ENCODE measurements at places on chromosomes 11 and 22.

- no peak for DNase-seq
Measured at GRCh38 chr11:119793335-119793984, 64.5 kb upstream of the NECTIN1 start.

DNA sequence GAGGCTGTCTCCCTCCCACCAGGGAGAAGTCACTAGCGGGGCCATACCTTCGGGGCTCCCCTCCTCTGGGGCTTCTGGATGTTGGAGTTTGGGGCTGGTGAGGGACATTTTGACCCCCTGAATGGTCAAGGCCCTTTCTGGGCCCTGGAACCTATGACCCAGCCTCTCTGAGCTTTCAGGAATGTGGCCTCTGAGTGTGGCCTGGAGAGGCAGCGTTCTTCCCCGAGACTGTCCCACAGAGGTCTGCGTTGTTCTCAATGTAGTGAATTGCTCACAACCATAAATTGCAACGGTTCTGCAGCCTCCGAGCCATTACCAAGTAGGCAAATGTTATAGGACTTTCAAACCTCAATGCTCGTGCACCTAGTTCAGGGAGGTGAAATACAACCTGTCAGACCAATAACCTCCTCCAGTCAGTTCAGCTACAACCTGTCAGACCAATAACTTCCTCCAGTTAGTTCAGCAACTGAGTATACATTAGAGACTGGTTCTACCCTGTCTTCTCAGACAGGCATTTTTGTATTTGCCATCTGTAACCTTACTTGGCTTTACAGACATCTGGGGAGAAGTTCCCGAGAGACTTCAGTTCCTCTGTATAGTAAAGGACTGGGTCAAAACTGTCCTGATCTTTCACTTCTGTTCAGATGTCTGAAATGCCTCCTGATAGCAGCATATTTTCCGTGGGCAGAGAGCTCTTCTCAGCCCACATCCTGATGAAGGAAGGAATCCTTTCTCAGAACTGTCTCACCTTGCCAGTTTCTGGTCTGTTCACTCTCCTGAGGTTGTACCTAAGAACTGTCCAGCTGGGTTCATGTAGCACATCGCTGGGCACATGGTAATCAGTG, 34.2 kb downstream of the MICAL2 start:
- no peak for DNase-seq

DNA sequence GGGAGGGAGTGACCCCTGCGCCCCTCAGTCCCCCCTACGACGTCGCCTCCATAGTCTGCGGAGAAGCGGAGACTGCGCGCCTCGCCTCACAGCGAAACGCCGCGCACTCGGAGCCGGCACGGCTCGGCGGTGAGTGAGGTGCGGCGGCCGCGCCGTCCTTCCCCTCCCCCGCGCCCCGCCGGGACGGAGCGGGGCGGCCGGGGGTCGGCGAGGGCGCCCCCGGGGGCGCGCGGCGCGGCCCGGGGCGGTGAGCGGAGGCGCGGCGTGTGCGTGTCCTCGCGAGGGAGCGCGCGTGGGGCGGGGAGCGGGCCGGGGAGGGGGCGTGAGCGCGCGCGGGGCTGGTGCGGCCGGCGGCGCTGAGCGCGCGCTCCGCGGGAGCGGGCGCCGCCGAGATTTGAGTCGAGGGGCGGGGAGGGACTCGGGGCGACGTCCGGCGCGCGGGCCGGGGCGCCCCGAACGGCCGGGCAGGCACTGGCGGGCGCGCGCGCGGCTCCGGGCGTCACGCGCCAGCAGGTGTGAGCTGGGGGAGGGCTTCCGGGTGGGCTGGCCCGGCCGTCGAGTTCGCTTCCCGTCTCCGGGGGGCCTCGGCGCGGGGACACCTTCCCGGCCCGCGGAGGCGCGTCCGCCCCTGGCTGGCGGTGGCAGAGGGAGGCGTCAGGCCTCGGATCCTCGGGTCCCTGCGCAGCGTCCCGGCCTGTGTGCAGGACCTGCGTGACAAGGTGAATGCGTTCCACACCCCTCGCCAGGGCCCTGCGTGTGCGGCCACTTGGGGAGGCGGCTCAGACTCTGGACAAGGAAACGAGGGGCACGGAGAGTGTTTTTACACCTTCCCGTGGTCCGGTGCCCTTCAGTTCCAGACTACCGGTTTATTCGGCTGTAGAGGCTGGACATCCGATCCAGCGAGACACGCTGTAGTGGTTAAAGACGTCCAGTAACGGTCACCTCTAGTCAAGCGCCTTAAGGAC, 50.4 kb downstream of the FAM83F start:
- DNase-seq = no peak

DNA sequence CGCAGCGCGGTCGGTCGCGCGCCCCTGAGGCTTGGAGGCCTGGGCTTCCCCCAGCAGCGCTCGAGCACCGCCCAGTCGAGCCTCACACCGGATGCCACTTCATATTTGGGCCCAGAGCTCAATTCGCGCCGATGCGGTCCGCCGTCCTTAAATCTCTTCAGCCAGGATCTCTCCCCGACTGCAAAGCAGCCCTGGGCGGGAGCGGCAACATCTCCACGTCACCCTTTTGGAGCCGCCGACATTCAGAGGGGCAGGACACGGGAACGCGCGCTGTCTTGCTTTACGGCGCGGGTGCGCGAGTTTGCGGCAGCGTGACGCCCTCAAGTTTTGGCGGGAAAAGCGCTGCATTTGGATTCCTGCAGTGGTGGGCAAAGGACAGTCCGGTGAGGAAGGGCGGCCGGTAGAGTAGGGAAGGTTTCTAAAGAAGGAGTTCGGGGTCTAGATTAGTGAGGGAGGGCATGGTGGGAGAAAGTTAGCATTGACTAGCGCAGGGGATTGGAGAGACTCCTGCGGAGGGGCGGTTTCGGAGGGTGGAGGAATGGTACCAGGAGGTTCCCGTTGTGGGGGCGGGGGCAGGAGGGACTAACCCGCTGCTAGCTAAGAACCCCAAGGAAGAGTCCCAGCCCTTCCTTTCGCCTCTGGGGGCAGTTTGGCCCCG, 796 bp downstream of the CHEK1 start:
- DNase-seq = peak; percentile 74

GRCh38 chr11:115501893-115502589, 2.2 kb downstream of the CADM1 start:
- no peak for DNase-seq

GRCh38 chr11:122690384-122690783, 34.9 kb downstream of the UBASH3B start:
- DNase-seq = no peak

DNA sequence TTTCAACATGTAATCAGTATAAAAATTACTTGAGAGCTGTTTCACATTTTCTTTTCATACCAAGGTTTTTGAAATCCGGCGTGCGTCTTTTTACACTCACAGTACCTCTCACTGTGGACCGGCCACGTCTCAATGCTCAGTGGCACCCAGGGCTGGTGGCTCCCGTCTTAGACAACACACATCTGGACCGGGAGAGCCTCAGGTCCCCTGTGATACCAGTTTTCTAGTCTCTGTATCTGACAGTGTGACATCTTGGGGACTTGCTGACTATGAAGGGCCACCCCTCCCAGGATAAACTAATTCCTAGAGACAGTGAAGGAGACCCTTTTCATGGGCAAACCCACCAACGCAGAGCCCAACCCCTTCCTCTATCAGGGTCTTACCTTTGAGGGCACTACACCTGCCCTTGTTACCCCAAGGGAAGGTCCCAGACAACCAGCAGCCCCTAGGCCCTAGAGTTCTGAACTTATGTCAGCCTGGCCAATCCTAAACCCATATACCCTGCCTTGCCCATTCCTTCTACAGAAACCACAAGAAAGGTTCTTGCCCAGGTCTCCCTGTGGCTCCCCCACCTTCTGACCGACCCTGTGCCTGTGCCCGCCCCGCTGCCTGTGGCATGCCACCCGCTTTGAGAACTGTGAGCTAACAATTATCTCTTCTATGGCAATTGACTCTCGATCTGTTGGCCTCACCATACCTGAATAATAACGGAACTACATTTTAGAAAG, 6.1 kb upstream of the ASCL2 start:
- DNase-seq = no peak

- DNase-seq = no peak
Measured at GRCh38 chr22:42586381-42586780, 28.3 kb downstream of the POLDIP3 start.

DNA sequence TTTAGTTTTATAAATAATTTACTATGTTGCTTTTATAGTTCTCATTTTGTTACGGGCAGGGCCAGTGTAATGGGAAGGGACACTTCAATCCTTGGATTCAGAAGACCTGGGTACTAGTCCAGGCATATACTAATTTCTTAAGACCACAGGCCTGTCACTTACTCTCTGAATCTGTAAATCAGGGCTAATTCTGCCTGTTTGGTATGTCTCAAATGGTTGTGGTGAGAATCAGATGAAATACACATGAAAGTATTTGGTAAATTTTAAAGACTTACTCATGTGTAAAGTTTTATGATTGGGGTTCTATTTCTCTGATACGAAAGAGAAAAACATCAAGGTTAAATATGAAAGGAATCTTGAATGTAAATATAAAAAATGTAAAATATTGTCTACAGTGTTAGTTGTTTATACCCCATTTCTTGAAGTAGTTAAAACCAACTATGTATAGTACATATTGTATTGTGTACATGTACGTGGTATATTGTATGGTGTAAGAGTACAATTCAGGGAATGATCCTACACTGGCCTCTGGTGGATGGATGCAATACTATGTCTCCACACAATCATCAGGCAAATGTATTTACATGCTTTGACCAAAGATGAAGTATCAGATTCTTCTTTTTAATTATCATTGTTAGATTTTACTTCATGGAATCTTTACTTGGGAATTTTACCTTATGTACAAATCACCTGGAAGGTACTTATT, 24.5 kb upstream of the RAG2 start:
- peak; percentile 20 for DNase-seq

DNA sequence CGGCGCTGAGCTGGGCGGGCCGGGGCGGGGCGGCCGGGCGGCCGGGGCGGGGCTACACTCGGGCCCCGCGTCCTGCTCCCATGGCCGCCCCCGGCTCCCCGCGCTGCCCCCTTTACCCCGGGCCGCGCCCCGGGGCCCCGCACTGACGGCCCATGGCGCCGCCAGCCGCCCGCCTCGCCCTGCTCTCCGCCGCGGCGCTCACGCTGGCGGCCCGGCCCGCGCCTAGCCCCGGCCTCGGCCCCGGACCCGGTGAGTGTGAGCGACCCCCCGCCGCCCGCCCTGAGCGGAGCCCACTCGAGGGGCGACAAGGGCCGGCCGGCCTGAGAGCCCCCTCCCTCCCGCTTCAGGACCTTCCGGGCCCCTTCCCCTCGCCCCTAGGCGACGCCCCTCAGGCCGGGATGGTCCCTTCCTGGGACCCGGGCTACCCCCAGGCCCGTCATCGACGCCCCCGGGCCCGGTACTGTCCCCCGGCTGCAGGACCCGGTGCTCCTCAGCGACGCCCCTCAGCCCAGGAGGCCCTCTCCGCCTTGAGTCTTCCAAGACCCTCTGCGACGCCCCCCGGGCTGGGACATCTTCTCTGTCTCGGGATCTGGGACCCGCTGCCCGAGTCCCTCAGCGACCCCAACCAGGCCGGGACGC, at the start of gene KREMEN1:
Gene KREMEN1 (plus strand): TSS at position 57 of the 639 bp plus-strand sequence. CDS start 96 bp downstream, at position 153.
- no peak for DNase-seq

GRCh38 chr11:73320763-73321603, 12.9 kb downstream of the ARHGEF17 start:
- DNase-seq = no peak

- DNase-seq = no peak
Measured at GRCh38 chr11:70926543-70927201, 325.7 kb downstream of the SHANK2 start.

DNA sequence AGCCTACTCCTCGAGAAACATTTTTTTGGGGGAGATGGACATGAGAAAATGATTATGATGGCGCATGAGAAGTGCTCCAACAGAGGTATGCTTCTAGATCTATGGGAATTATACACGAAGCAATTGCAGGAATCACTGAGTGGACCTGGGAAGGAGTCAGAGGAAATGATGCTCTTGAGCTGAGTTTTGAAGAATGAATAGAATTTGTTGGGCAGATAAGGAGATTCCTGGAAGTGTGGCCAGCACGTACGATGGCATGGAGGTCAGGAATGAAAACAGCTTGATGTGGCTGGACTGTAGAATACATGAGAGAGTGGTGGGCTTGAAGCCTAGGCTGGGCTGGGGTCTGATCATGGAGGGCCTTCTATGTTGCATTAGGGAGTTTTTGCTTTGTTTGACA, 31.7 kb downstream of the ADAMTS15 start:
- no peak for DNase-seq

- DNase-seq = no peak
Measured at GRCh38 chr22:30054067-30054763, 26.0 kb upstream of the HORMAD2 start.

GRCh38 chr22:27331526-27332281, 469.9 kb downstream of the MN1 start:
- no peak for DNase-seq

- no peak for DNase-seq
Measured at GRCh38 chr22:37308385-37309200, 26.3 kb downstream of the CYTH4 start.

DNA sequence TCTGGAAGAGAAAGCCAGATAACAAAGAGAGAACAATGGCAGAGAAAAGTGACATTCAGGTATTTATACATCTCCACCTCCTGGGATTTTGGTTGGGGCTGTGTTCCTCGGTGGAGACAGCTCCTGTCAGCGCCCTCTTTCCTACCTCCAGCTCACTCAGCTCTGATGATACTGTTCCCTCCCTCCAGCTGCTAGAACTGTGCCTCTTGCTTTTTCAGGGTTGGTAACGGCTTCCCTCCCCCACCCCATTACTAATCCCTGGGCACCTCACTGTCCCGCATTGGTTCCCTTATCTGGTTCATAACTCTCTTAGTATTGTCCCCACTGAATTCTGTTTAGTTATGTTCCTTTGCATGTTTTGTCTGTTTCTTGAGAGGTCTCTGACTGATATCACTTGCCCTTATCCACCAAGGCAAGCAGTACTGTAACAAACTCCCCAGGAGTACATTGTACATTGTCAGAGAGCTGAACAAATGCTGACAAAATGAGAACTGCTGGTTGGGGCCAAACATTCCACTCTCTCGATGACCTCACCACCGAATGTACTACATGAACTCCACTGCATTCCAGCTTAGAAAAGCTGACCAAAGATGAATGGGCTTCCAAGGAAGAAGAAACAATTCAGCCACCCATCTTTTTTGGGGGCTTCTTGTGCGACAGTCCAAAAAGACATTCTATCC, 5.7 kb upstream of the FBXO3 start:
- DNase-seq = no peak

GRCh38 chr11:56207790-56208189, 26.3 kb downstream of the OR5T2 start:
- DNase-seq = no peak

GRCh38 chr11:128483211-128483788, 104.1 kb downstream of the ETS1 start:
- DNase-seq = no peak

GRCh38 chr11:74574563-74574962, 17.8 kb upstream of the POLD3 start:
- DNase-seq = no peak

DNA sequence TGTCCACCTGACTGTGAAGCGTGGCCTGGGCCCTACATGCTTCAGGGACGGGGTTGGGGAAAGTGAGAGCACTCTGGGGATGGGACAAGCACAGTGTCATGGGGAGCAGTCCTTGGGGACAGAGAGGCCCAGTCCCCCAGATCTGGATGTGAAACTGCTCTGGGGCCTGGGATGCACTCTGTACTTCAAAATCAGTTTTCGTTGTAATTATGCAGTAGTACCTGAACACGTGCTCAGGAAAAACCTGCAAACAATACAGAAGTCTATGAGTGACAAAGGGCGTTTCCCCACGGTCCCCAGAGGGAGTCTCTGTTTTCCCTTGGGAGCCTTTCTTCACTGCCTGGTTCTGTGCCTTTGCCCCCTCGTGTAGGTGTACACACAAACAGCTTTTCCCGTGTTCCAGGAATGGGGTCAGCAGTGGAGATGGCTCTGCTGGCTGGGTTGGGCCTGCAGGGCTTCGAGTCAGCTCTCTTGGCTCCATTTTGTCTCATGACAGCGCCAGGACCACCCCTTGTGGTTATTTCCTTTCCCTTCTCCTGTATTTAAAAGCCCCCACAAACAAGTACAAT, 5.2 kb upstream of the TNFRSF13C start:
- no peak for DNase-seq
